ENCODE measurements at places on chromosomes 11 and 22. TPM values are rescaled to one million over a fixed set of nuclear protein-coding genes. Genes with fewer than 3 reads are reported as not detected.

The PTPRCAP gene
- 0.73 TPM for total RNA-seq

The HSD17B12 gene
- 84.9 TPM for total RNA-seq

The RASGRP2 gene
- total RNA-seq: 0.73 TPM

The ELFN2 gene
- total RNA-seq: 0.36 TPM

The KDM4E gene
- not detected for total RNA-seq

The IGSF22 gene
- total RNA-seq: 1.3 TPM

The DEFB131B gene
- total RNA-seq: not detected

The APOBEC3G gene
- 7.9 TPM for total RNA-seq

The APOBEC3B gene
- 10.1 TPM for total RNA-seq

Data from progenitor cell of endocrine pancreas (in vitro differentiated cells).